ENCODE measurements at places on chromosomes 2 and 18.

DNA sequence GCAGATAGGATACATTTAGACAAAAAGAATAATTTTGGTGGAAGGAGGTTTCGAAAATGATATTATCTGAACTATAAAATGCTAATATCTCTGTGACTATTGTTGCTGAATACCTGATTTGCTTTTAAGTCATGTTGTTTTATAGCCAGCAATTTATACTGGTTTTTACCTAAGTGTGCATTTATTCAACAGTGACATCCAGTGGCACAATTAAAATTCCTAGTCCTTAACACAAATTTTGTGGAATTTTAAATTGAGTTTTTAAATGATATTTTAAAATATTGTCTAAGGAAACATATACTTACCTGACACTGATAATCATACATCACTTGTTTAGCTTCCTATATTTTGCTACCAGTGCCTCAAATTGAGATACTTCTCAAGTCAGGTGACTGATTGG lies 144.8 kb downstream of the ARHGAP28 start:
- DNase-seq = no peak

- DNase-seq = no peak
Observed at GRCh38 chr2:37670378-37671008, 949 bp downstream of the CDC42EP3 start.

DNA sequence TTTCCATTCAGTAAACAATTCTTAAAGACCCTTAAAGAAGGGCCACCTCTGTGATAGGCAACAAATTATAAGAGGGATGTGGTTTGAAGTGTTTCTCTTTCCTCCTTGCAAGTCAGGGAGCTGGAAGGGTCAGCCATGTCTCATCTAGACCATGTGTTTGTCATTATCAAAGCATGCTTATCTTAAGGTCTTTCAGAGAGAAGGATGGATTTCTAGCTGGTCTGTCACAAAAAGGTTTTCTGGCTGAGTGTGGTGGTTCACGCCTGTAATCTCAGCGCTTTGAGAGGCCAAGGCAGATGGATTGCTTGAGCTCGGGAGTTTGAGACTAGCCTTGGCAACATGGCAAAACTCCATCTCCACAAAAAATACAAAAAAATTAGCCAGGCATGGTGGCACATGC lies 59.2 kb upstream of the PEX13 start:
- DNase-seq = no peak

GRCh38 chr2:135587958-135588357 lies 56.7 kb downstream of the R3HDM1 start:
- DNase-seq = no peak

DNA sequence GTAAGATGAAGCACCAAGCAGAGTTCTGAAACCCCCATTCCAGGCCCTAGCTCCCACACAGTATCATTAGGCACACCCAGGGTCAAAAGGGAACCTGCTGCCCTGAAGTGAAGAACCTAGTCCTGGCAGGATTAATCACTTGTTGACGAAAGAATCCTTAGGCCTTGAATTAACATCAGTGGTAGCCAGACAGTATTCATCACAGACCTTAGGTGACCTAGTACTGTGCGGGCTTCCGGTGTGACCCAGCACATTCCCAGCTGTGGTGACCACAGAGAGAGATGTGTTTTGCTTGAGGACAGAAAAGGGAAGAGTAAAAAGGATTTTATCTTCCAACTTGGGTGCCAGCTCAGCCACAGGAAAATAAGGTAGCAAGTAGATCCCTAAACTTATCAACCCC lies 1071.4 kb upstream of the FAM98A start:
- DNase-seq = no peak

GRCh38 chr18:34773961-34774766 lies 64.1 kb downstream of the DTNA start:
- no peak for DNase-seq

DNA sequence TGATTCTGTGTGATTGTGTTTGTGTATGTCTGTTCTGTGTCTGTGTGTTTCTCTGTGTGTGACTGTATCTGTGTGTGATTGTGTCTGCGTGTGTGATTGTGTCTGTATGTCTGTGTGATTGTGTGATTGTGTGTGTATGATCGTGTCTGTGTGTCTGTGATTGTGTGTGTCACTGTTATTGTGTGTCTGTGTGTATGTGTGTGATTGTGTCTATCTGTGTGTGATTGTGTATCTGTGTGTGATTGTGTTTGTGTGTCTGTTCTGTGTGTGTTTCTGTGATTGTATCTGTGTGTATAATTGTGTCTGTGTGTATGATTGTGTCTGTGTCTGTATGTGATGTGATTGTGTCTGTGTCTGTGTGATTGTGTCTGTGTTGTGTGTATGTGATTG lies 11.7 kb upstream of the KLHL30 start:
- no peak for DNase-seq

DNA sequence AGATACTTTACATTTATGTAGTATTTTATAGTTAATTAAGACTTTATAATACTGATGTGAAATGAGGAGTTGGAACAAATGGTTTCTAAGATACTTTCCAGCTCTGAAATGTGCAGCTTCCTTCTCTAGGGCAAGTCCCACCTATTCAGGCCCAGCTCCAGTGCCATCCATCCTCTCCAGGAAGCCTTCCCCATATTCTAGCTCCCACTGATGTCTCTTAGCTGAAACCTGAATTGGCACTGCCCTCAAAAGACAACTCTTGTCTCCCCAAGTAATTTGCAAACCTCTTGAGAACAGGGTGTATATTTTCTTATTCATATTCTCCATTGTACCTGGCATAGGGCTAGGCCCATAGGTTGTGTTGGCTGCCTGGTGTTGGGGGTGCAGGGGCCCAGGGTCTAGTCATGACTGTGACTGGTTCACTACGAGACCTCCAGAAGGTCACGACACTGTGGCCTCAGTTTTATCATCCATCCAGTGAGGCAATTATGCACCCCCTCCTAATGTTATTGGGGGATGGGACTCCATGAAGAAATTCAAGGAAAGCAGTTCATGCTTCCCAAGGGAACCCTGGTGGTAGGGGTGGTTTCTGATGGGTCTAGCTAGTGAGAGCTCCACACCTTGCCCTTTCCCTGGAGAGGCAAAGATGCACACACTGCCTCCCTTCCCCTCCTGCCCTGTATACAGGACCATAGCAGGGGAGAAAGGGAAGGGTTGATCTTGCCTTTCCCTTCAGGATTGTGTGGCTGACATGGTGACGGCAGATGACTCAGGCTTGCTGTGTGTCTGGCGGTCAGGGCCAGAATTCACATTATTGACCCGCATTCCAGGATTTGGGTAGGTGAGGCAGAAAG lies 2.8 kb downstream of the WDR54 start:
- no peak for DNase-seq

DNA sequence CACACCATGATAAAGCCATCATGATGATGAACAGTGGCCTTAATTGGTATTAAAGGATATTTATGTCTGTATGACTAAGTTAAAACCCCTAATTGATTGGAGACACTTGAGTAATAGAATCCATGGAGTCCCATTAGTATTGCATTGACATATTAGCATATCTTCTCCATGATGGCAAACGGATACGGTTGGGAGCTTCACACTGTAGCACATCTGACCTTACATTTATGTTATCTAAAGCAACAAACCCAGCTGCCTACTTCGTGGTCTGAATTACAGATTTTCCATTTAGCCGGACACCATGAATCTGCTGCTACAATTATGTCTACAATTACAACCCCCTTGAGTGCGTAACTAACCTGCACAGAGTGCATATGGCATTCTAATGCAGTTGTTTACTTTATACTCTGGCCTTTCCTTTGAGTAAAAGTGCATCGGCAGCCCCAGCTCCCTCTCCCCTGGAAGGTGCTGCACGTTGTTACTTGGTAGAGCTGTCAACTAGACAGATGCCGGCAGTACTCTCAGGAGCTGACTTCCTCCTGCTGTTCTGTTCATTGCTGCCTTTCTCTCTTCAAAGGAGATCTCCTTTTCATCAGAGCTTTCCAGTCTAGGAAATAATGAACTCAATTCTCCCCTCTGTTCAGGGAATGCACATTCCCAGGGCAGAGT lies 92.1 kb downstream of the LRRC30 start:
- no peak for DNase-seq

DNA sequence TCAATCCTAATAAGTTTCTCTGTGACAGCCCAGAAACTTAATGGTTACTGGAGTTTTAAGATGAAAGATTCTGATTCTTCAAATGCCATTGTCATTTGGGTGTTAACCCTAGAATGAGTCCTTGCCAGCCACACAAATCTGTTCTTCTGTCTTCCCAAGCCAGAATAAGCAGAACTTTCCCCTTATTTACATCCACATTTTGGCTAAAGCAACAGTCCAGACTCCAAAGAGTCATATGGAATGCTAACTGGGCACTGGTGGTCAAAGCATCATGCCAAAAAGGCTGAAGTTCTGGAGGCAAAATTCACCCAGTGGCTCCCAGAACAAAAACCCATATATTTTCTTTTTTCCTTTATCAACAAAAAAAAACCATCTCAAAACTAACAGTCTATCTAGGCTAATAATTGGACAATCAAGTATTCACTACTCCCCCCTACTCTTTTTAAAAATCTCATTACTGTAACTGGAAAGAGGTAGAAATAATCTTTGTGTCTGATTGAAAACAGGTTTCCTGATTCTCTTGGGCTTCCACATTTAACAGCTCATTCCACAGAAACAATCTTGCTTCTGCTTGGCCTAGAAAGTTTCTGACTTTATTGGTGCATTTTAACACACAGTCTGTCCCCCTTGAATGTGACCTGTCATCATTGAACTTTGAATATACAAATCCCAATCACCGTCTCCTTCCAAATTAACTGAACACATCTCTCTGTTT lies 89.6 kb upstream of the SETBP1 start:
- DNase-seq = no peak

DNA sequence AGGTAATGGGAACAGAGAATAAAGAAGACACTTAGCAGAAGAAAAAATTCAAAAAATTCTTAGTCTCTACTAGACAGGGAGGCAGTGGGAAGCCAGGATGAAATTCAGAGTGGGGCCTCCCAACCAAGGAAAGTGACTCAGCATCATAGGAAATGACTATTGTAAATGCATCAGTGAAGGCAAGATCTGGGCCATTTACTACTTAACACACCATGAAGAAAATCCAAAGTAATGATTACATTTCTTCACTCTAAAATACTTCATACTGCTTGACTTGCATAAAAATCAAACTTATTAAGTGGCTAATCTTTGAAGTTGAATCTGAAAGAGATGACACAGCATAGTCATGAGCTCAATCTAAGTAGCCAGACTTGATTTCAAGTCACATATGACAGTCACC lies 405.8 kb upstream of the SLC39A10 start:
- no peak for DNase-seq

DNA sequence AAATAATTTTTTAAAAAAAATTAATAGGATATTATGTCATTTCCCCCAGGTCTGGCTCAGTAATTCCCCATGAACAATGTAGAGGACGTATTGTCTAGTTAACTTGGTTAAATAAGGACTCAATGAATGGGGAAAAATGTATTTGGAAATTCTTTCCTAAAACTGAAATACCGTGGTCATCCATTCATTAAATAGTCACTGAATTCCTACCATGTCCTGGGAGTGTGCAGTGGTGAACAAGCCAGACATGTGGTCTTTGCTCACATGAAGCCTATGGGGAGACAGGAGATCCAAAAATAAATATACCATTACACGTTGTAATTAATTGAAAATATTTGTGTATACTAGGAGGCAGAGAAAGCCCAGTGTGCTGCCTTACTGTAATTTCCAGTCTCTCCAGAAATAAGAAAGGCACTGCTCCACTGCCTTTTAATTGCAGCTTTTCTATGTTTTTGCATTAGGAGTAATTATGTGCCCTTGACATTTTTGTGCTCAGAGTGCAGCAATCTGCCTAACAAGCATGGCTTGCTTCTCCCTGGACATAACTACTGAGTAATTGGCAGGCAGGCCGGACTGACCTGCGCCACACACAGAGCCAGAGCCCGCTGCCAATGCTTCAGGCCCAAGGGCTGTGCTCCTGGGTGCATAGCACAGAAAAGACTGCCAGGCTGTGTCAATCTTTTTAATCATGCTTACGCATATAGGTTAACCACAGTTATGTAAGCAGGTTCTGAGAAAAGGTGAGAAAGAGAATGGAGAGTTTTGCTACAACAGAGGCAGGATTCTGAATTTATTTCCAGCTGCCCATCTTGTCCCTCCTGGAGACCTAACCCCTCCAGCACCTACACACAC lies 22.2 kb upstream of the TTC39C start:
- no peak for DNase-seq
